Vagina (tissue), 2 donors: ENCODE measurements at places on chromosomes 16 and 17.

- peaks cover 7% of the 10 kb centered on the region for H3K4me1 ChIP-seq
- H3K36me3 ChIP-seq: no peaks in the 10 kb centered on the region
- no peak for DNase-seq
- H3K27me3 ChIP-seq: no peaks in the 10 kb centered on the region
Measured at GRCh38 chr16:84810518-84811273, 9.1 kb upstream of the CRISPLD2 start.

DNA sequence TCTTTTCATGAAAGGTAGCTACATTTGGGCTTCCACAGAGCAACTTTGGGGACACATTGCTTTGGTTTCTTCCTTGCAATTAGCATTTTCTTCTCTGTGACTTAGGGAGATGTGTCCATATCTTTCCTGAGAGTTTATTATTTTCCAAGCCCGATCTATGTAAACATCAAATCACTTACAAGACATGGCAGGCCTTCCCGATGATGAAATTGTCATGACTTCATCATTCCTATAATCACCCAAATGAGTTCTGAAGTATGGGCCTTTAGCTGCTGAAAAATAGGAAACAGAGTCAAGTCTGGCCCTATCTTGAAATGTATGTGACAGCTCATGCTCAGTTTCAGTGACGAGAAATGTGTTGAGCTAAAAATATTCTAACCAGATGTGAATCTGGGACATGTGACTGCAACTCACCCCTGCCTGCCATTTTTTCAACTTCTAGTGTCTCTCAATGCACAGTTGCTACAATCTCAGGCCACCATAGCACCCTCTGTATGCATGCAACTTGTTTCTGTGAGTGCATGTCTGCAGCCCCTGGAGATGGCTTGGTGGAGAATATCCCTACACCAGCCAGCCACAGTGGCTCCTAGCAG is 199.6 kb upstream of the MAF start:
- no peak overlapping the region for H3K4me3 ChIP-seq
- H3K27ac ChIP-seq: no peak overlapping the region

DNA sequence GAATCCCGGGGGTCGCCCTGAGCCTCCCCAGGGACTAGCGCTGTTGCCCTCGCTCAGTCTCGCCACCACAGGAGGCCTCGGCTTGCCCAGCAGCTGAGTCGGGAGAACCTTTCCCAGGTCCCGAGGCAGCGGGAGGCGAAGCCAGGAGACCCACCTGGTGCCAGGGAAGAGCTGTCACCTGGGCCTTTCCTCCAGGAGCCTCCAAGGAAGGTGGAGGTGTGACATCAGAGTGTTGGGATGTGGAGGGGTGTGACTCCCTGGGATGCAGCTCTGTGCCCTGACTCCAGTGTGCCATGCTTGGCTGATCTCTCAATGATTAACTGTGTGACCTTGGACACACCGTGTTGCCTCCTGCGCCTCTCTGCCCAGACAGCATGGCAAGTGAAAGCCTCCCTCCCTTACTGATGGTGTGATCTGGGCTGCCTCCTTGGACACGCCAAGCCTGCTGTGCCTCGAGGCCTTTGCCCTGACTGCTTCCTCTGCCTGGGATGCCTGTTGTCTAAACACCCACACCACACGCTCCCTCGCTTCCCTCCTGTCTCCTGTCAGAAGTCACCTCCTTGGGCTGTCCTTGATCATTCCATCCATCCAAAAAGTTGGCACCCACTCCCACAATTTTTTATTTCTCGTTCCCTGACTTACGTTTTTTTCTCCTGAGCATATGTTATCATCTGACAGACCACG is 88.0 kb downstream of the CMIP start:
- no peaks in the 10 kb centered on the region for H3K27me3 ChIP-seq
- H3K27ac ChIP-seq: peak overlapping the region; percentile 22
- DNase-seq: no peak
- no peaks in the 10 kb centered on the region for H3K36me3 ChIP-seq
- H3K4me1 ChIP-seq: peaks cover 59% of the 10 kb centered on the region

DNA sequence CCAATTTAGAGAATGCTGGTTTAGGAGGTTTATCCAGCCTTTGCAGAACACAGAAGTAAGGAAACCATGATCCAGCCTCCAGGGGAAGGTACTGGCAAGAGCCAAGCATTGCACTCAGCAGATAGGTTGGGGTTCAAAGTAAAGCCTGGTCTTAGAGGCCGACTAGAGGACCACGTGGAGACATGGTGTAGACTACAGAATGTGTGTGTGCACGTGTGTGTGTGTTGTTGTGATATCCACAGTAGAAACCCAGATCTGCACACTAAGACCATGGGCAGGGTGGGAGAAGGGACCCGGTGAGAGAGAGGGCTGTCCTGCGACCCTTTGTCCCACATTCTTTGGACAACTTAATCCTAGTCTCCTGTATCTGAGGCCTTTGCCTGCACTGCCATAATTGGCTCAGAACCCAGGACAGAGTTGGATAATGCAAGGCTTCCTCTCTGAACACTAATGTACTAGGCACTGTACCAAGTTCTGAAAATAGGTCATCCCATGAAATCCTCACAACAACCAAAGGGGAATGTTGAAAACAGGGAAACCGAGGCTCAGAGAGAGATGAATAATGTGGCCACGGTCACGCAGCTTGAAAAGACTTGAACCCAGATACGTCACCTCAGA is 325.1 kb upstream of the HSBP1 start:
- no peak overlapping the region for H3K4me3 ChIP-seq
- DNase-seq: no peak

DNA sequence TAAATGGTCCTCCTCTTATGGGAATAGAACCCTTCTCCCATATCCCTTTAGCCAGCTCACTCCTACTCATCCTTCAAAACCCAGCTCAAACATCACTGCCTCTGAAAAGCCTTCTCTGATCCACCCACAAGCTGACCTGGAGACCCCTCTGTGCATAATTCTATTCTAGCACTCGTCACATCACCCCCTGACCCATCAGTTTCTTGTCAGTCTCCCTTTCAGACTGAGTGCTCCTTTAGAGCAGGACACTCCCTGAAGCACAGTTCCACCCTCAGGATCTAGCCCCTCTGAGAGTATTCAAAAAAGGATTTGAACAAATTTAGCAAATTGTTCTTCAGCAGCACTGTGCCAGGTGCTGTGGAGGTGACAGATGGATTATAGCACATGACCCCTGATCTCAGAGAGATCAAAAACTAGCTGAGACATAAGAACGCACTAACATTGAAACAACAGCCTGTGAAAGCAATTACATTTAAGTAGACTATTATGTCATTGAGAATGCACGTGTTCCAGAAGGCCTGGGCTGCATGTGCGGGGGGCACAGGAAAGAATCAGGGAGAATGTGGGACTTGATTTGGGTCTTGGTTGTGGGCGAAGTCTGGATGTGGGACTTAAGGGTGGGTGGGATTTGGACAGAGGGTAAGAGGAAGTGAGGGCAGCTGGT is 43.5 kb downstream of the MRPS23 start:
- no peaks in the 10 kb centered on the region for H3K27me3 ChIP-seq
- no peak overlapping the region for H3K27ac ChIP-seq
- DNase-seq: no peak
- H3K4me1 ChIP-seq: peaks cover 10% of the 10 kb centered on the region
- no peaks in the 10 kb centered on the region for H3K36me3 ChIP-seq
- no peak overlapping the region for H3K4me3 ChIP-seq

DNA sequence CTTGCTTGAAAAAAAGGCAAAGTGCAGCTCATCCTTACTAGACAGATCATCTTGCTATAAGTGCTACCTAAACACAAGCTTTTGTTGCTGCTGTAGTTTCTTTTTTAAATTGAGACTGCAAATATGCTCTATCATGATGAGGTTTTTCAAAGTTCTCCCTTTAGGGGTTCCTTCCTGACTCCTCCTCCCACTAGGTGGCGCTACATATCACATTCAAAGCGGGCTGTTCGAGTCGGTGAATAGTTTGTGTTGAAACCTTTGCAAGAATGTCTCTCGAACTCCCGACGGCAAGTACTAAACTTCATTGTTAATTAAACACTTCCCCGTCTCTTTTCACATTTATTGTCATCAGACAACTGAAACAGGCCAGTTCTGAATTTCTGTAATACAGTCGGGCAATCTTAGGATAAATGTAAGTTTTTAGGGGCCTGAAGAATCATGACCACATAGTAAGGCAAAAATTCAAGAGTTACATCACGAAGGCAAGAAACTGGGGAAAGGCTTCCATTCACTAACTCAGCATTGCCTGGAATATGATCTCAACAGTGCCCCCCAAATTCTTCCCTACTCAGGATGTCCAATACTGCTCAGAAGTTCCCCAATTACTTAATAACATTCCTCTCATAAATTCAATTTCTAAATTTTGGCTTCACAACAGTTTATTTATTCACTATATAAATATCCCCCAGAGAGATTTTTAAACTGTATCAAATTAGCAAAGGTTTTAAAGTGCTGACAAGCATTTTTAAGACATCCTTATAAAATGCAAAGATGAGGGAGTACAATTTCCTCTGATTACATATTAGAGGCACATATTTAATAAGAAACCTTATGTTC is 6.7 kb downstream of the HS3ST3A1 start:
- peak overlapping the region; percentile 58 for H3K27ac ChIP-seq
- H3K4me1 ChIP-seq: no peaks in the 10 kb centered on the region
- DNase-seq: no peak
- no peak overlapping the region for H3K4me3 ChIP-seq

GRCh38 chr16:75687361-75687760 is 10.6 kb upstream of the CPHXL2 start:
- H3K4me3 ChIP-seq: no peak overlapping the region
- no peak overlapping the region for H3K27ac ChIP-seq
- DNase-seq: no peak
- no peaks in the 10 kb centered on the region for H3K36me3 ChIP-seq

GRCh38 chr16:78155791-78156345 is 56.4 kb downstream of the WWOX start:
- DNase-seq: no peak
- no peak overlapping the region for H3K27ac ChIP-seq
- no peaks in the 10 kb centered on the region for H3K36me3 ChIP-seq
- no peaks in the 10 kb centered on the region for H3K4me1 ChIP-seq
- no peak overlapping the region for H3K4me3 ChIP-seq

DNA sequence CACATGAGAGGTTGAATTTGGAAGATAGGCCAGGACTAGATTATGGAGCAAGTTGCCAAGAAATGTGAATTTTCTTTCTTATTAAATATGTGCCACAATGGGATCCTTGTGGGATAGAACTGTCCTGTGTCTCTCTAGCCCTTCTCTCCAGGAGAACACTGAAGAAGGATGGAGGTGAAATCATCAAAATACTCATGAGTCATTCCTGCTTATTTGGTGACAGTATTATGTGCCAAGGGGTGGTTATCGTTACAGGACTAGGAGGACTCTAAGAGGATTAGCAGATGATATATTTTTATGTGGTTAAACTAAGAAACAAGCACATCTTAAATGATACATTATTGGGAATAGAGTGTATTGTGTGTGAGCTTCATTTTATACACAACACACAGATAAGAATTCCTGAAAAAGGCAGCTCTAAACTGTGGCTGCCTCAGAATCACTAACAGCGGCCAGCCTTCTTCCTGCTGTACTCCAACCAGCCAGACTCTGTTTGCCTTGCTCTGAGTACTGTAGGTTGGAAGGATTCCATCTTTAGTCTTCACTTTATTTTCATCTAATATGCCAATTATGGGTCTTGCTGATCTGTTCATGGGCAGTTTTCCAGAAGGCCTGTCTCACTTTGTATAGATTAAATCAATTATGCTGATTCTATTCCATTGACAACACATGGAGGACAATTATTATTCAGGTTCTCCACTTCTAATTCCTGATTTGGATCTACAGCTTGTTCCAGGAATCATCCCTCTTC is 325.8 kb downstream of the ABCC12 start:
- no peaks in the 10 kb centered on the region for H3K36me3 ChIP-seq
- DNase-seq: no peak
- H3K27ac ChIP-seq: no peak overlapping the region
- H3K4me3 ChIP-seq: no peak overlapping the region

- H3K27me3 ChIP-seq: no peaks in the 10 kb centered on the region
- DNase-seq: no peak
- H3K27ac ChIP-seq: no peak overlapping the region
- H3K4me3 ChIP-seq: no peak overlapping the region
- no peaks in the 10 kb centered on the region for H3K4me1 ChIP-seq
Measured at GRCh38 chr17:76090517-76091129, 11.6 kb downstream of the ZACN start.

DNA sequence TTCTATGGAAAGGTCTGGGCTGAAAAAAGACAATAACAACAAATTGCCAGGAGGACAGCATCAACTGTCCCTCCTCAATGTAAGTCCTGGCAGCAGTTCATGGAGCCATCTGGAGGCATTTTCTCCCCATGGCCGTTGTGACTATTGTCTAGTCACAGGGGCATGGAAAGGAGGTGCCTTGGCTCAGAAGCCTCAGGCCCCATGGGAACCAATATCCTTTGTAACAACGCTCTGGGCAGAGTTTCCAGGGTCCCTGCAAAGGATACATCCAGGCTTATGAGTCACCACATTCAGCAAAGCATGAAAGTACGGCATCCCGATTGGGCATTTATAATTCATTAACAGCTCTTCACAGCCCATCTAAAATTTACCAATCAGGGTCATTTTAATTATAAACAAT is 85.2 kb downstream of the GLG1 start:
- H3K4me3 ChIP-seq: no peak overlapping the region
- H3K36me3 ChIP-seq: peaks cover 5% of the 10 kb centered on the region
- H3K27me3 ChIP-seq: no peaks in the 10 kb centered on the region
- H3K4me1 ChIP-seq: peaks cover 2% of the 10 kb centered on the region
- H3K27ac ChIP-seq: no peak overlapping the region

GRCh38 chr16:69240331-69240730 is 53.4 kb downstream of the SNTB2 start:
- no peak overlapping the region for H3K4me3 ChIP-seq
- no peaks in the 10 kb centered on the region for H3K27me3 ChIP-seq
- peaks cover 71% of the 10 kb centered on the region for H3K4me1 ChIP-seq
- DNase-seq: no peak
- no peak overlapping the region for H3K27ac ChIP-seq

GRCh38 chr16:30785126-30786106 is 1.6 kb downstream of the ZNF629 start:
- peak overlapping the region; percentile 66 for H3K4me3 ChIP-seq
- H3K36me3 ChIP-seq: no peaks in the 10 kb centered on the region
- H3K27me3 ChIP-seq: no peaks in the 10 kb centered on the region

DNA sequence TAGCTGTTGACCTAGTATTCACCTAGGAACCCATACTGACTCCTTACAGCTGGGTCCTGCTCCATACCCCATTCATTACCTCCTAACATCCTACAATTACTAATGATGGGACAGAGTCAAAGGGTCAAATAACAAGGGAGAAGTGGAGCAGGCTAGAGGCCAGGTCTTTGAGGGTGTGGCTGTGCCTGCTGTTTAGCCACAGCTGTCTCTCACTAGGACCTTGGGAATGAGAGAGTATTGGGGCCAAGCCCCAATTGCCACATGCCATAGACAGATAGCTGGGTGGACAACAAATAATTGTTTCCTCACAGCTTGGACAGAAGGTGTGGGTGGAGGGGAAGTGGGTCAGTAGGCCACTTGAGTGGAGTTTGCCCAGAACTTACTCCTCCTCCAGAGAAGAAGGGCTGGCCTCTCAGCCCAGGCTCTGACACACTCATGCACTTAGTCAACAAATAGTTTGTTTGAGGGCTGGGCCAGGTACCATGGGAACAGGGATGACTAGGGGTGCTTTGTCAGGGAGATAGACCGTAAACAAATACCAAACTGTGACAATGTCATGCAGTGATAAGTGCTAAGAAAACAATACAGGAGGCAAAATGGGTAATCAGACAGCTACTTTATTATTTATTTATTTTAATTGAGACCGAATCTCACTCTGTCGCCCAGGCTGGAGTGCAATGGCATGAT is 10.2 kb upstream of the CENPT start:
- peak; percentile 95 for DNase-seq
- peaks cover 69% of the 10 kb centered on the region for H3K4me1 ChIP-seq
- no peak overlapping the region for H3K4me3 ChIP-seq
- peak overlapping the region; percentile 63 for H3K27ac ChIP-seq
